ENCODE measurements at places on chromosomes 16 and 17. TPM values are rescaled to one million over a fixed set of nuclear protein-coding genes. Genes with fewer than 3 reads are reported as not detected.
A peak's percentile ranks its signal among the peaks of the same experiment; 100 is the strongest.

The PHKB gene
- 82.6 TPM for total RNA-seq

The KRTAP4-3 gene
- not detected for total RNA-seq

The NPIPA5 gene
- 15.9 TPM for total RNA-seq

The NRN1L gene
- total RNA-seq = 1.2 TPM

The KRTAP2-3 gene
- total RNA-seq = not detected

The FAM171A2 gene
- total RNA-seq = 4.0 TPM

The HGS gene
- total RNA-seq = 137 TPM

- no peak for DNase-seq
Observed at GRCh38 chr17:79609673-79610645, 892 bp downstream of the RBFOX3 start.

DNA sequence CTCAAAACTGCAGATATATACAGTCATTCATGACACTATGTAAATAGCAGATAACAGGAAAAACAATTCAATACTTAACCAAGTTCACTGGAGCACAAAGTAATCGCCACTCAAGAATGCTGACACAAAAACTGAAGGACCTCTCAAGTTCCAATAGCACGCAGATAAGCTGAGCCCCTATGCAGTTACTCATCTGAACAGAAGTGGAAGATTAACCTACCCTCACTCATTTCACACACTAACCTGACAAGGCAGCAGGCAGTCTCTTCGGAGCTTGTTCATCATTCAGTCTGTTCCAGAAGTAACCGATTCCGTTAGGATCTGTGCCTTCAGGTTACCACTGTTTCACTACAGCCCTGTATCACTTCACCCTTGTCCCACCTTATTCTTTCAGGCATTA is 6.0 kb downstream of the HELZ start:
- DNase-seq = no peak

- no peak for DNase-seq
Observed at GRCh38 chr17:58344791-58345157, 7.2 kb downstream of the SUPT4H1 start.

GRCh38 chr16:65142276-65142675 is 20.4 kb upstream of the CDH11 start:
- no peak for DNase-seq

DNA sequence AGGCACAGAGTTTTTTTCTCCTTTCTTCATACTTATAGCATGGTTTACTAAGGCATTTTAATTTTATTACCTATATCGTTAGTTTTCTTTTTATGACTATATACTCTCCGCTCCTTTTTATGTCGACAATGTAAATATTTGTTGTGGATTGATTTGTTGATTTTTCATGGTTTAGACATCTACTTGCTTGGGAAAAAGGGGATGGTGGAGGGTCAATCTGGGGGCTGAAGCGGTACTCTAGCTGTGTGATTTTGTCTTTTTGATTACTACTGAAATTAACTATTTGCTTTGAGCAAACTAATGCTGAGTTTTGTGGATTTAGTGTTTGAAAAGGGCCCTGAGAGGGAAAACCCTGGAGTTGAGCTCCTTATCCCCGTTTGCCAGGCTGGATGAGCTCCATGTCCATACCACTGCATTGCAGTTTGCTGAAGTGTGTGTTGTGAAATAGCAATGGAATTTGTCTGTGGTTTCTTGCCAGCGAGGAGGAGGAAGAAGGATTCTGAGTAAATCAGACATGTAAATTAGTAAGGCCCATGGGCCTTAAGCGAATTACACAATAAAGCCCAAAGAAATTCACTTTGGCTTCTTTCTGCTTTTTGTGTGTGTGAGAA is 72.0 kb downstream of the FTO start:
- peak; percentile 53 for DNase-seq

DNA sequence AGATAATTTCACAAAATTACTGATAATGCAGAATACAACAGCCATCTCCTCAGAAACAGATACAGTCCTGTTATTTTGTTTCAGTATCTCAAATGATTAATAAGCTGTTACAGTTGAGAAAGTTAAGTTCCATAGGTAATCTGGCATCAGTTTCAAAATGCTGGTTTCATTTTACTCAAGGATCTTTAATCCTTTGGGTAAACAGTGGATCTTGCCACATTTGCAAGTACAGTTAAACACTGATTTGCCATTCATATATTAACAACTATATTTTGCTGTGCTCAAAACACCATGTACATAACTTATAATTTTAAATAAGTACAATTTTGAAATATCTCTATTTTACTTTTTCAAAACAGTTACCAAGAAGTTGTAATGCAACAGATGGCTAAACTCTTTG is 31.2 kb downstream of the RPGRIP1L start:
- DNase-seq = no peak

All from mucosa of gallbladder (tissue), 1 donor.